ENCODE measurements at places on chromosomes 2 and 18.

- DNase-seq = no peak
Observed at GRCh38 chr2:150824118-150824517, 336.7 kb upstream of the RND3 start.

GRCh38 chr18:3605954-3606443 lies 156.0 kb downstream of the TGIF1 start:
- no peak for DNase-seq

DNA sequence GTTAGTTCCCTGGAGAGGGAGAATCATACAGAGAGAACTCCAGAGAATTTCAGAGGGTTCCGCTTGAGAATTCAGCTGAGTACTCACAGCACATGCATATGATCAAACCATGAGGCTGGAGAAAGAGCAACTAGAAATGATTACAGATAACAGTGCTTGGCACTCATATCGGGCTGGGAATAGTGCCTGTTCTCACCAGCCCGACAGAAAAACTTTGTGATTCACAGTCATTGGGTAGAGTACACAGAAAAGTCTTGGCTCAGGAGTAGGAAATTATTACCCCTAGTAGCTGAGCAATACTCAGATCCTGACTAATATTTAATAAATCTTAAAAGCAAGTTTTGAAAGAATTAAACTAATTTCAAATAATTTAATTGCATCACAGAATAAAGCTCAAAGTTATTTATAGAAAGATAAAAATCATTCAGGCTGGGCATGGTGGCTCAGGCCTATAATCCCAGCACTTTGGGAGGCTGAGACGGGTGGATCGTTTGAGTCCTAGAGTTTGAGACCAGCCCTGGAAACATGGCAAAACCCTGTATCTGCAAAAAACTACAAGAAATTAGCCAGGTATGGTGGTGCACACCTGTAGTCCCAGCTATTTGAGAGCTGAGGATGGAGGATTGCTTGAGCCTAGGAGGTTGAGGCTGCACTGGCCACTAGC lies 6.8 kb downstream of the WDPCP start:
- DNase-seq = peak; percentile 41

GRCh38 chr2:238167761-238168160 lies 9.0 kb downstream of the ERFE start:
- DNase-seq = no peak

- no peak for DNase-seq
Observed at GRCh38 chr2:231133365-231134099, 8.7 kb upstream of the HTR2B start.

- no peak for DNase-seq
Observed at GRCh38 chr18:44231936-44232335, 448.8 kb upstream of the SETBP1 start.

DNA sequence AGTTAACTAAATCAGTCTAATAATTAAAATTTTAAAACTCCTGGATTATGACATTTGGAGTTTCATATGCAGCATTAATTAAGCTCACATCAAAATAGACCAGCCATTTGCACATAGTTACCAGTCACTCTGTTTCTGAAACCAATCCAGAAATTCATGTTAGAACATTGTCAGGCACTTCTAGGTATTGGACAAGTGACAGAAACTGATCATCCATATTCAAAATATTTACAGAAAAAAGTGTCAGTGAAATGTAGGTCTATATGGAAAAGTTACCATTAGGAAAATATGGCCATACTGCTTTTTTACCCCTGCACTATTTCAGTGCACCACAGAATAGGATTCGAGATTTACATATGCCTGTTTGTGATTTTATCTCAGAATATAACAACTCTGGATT lies 33.4 kb downstream of the UPP2 start:
- DNase-seq = peak; percentile 3

GRCh38 chr2:8644605-8645175 lies 37.2 kb upstream of the ID2 start:
- DNase-seq = no peak

- DNase-seq = no peak
Observed at GRCh38 chr2:131004446-131005209, 88.6 kb downstream of the FAM168B start.

GRCh38 chr2:16420421-16420820 lies 245.2 kb downstream of the CYRIA start:
- DNase-seq = no peak

- DNase-seq = no peak
Observed at GRCh38 chr2:234243871-234244565, 193.5 kb downstream of the SPP2 start.

- DNase-seq = no peak
Observed at GRCh38 chr2:221914334-221914880, 342.3 kb upstream of the EPHA4 start.

GRCh38 chr2:86078774-86079545 lies 26.7 kb downstream of the POLR1A start:
- DNase-seq = peak; percentile 1

- no peak for DNase-seq
Observed at GRCh38 chr2:127599211-127599610, 46.7 kb upstream of the GPR17 start.

DNA sequence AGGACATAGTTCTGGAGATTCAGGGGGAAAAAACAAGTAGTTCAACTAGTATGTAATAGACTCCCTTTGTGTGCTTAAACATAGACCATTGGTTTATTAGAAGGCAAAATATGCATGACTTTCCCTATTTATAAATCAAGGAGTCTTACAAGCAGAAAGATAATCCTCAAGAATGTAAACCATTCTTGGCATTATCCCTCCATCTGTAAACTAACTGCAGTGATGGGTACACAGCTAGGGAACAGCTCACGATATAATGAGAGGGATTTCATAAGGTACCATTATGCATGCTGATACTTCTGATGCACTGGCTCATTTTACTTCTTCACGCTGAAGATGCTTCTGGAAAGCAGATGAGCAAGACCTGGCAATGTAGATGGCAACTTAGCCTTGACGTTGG lies 878 bp downstream of the FBXO15 start:
- no peak for DNase-seq
